Renal cortical epithelial cell (primary cell): ENCODE measurements at places on chromosomes 6 and 20. TPM values are rescaled to one million over a fixed set of nuclear protein-coding genes. Genes with fewer than 3 reads are reported as not detected.

Gene AMD1
- total RNA-seq, result 89.2 and 121 TPM in 2 replicates

GRCh38 chr6:161482517-161482858 lies 208.6 kb upstream of the AGPAT4 start:
- peak; percentile 98 for DNase-seq

- DNase-seq, result no peak
Measured at GRCh38 chr20:61105395-61105794, 146.7 kb upstream of the CDH4 start.

- DNase-seq, result no peak
Measured at GRCh38 chr6:54716877-54717276, 129.7 kb upstream of the FAM83B start.

DNA sequence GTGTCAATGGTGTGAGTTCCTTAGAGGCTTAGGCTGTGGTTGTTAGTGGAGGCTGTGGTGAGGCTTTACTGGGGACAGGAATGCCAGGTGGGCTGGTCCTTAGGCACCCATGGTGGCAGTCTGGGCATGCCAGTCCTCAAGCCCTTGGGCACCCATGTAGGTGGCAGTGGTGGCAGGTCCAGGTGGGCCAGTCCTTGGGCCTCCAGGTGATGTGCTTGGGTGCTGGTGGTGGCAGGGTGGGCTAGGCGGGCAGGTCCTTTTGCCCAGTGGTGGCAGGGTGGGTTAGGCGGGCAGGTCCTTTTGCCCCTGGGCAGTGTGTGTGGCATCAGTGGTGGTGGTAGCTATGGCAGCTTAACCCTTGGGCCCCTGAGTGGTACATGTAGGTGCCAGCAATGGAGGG lies 133.8 kb downstream of the FLRT3 start:
- DNase-seq, result no peak

GRCh38 chr6:80607811-80608391 lies 501.4 kb downstream of the BCKDHB start:
- peak; percentile 86 for DNase-seq

- no peak for DNase-seq
Measured at GRCh38 chr6:115078555-115078954, 735.7 kb upstream of the HS3ST5 start.

GRCh38 chr20:38043512-38044300 lies 10.2 kb downstream of the RPRD1B start:
- peak; percentile 84 for DNase-seq

DNA sequence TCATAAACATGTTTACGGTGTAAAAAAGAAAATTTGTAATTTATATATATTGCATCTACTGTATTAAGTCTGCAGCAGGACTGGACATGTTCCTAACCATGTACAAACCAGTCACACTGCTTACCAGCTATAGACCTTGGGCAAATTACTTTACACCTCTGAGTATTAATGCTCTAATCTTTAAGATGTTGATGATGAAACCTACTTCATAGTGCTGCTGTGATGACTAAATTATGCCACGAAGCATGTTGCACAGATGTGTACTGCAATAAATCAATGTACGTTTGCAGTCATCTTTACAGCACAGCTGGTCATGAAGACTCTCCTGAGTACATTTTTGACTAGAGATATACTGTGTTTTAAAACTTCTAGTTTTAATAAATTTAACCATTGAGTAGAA lies 42.6 kb downstream of the PRKN start:
- DNase-seq, result no peak

DNA sequence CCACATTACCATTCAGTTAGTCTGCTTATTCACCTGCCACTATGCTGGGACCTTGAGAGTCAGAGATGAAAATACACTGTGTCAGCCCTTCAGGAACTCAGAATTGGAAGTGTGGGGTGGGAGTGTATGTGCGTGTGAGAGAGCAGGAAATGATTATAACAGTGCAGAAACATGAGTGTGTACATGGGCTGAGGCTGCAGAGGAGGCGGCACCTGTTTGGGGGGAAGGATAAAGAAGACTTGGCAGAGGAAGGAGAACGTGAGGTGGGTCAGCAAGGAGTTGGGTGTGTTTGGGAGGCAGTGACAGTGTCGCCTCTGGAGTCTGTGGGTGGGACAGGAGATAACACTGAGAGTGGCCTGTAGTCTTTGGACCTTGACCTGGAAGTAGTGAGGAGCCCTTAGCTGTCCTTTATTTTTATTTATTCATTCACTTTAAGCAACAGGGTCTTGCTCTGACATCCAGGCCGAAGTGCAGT lies 3.1 kb downstream of the CHMP4B start:
- DNase-seq, result no peak

GRCh38 chr6:48472091-48472490 lies 361.1 kb upstream of the PTCHD4 start:
- no peak for DNase-seq

DNA sequence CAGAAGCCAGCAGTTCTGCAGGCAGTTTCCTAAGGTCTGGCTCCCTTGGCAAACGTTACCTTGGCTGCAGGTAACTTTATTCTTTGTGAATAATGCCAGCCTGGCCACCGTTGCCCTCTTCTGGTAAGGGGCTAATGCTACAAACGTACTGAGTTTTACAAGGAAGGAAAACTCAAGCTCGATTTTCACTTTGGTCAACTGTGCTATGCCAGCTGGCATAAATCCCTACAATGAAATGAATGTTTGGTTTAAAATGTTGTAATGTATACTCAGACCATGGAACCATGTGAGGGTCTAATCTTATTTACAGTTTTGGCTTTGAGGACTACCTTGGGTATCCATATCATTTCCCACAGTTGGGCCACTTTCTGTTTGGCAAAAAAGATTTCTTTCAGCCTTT lies 101.4 kb downstream of the SLX4IP start:
- peak; percentile 34 for DNase-seq

GRCh38 chr6:56956491-56956890 lies 1.6 kb downstream of the BEND6 start:
- DNase-seq, result no peak
